ENCODE measurements at places on chromosomes 6 and 20.

- DNase-seq = no peak
Observed at GRCh38 chr6:154343473-154344308, 12.9 kb downstream of the IPCEF1 start.

DNA sequence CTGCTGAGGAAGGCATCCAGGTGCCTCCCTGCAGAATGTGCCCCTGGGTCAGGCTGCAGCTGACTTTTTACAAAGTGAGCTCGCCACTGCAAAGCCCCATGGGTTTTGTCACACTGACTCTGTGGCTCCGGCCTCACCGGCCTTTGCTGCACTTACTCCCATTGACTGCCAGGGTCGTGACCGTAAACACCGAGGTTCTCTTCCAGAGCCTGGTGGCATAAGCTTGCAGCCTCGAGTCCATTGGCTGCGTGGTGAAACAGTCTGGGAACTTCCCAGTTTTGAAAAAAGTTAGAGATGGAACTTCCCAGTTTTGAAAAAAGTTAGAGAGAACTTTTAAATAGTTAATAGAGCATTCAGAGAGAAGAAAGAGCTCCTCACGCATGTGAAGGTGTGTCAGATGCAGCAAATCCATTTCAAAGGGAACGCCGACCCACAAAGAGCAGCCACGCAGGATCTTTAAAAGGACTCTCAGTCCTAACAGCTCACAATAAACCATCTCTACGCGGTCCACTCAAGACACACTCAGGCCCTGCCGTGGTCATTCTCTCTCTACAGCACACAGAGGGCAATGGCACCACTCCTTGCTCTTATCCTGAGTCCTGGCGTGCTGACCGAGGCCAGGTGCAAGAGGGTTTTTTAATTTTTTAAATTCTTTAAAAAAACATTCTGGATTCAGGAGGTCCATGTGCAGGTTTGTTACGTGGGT lies 12.8 kb downstream of the RAMACL start:
- no peak for DNase-seq

DNA sequence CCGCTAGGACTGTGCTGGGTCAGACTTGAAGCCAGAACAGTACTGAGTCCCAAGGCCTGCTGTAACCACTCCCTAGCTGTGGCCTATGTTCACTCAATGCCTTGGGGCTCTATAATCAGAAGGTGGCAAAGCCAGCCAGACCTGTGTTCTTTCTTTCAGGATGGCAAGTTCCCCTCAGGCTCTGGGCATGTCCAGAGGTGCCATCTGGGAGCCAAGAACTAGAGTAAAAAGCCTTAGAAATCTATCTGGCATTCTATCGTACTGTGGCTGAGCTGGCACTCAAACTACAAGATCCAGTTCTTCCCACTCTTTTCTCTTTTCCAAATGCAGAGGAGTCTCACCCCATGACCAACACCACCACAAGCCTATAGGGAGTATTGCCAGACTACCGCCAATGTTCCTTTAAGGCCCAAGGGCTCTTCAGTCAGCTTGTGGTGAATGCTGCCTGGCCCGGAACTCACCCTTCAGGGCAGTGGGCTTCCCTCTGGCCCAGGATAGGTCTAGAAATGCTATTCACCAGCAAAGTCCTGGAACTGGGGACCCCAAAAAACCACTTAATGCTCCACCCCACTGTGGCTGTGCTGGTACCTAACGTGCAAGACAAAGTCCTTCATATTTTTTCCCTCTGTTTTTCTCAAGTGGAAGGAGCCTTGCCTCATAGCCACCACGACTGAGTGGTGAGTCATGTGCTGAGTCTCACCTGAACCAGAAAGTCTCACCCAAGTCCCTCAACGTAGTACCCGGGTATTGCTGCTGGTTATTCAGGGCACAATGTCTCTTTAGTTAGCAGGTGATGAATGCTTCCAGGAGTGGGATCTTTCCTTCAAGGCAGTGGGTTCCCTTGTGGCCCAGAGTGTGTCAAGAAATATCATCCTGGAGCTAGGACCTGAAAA lies 8.6 kb upstream of the SIRPB2 start:
- DNase-seq = no peak

DNA sequence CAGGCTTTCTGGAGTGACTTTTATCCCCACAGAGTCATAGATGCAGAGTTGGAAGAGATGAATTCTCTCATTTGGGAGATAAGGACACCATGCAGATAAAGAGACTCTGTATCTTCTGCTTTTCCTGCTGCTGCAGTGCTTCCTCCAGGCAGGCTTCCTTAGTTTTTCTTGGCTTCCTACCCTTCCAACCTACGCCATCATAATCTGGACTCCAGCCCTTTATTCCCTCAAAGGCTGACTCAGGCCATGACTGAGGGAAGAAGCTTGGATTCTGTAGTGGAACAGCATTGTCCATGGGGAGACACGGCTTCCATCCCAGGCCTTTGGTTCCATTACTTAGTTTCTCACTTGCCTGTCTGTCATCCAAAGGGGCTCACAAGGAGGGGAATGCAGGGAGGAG lies 6.5 kb upstream of the RNF24 start:
- DNase-seq = no peak

DNA sequence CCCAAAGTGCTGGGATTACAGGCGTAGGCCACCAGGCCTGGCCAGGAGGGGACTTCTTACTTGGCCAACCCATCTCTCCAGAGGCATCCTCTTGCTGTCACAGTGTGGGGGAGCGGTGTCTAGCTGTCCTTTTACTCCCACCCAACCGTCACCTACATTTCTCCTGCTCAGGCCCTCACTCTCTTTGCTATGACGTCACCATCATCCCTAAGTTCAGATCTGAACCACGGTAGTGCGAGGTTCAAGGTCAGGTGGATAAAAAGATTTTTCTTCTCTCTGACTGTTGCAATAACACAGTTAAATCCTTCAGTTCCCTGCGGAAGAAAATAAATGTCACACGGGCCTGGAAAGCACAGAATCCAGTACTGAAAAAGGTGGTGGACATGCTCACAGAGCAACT lies 7.3 kb upstream of the RAET1L start:
- DNase-seq = no peak

GRCh38 chr6:157388924-157389323 lies 7.9 kb downstream of the ZDHHC14 start:
- no peak for DNase-seq

- no peak for DNase-seq
Observed at GRCh38 chr20:32006841-32007786, 3.1 kb upstream of the CCM2L start.

- no peak for DNase-seq
Observed at GRCh38 chr6:159038914-159039884, 5.6 kb downstream of the TAGAP start.

DNA sequence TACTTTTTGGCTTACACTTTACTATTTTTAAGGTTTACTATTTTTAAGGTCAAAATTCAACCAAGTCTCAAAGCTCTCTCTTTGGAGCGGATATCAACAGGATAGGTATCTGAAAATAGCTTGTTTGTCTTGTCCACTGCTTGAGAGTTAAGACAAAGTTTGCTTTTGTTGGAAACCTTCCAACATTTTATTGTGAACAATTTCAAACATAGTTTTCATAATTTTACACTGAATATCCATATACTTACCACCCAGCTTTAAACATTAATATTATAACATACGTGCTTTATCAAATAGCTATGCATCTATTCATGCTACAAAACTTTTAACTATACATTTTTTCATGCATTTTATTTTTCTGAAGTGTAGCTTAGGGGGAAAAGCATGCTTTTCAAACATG lies 109.9 kb downstream of the FYN start:
- no peak for DNase-seq

- no peak for DNase-seq
Observed at GRCh38 chr20:50197463-50198179, 7.0 kb downstream of the CEBPB start.

- no peak for DNase-seq
Observed at GRCh38 chr20:745683-746301, 22.5 kb downstream of the SLC52A3 start.

DNA sequence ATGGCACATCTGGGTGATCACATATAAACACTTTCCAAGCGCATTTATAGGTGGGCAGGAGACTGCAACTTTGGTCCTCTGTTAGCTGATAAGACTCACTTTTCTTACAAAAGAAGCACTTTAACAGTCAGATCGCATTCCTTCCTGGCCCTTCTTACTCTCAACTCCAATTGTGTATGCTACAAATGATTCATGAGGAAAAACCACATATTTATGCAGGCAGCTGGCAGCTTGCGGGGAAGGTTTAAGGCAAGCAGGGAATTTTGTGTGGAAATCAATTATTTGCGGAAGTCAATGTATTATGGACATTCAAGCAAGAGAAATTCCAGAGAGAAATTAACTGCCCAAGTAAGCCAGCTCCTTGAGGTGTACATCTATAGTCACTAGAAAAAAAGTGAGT lies 194.0 kb downstream of the PKHD1 start:
- DNase-seq = no peak

GRCh38 chr20:33284284-33284683 lies 1.3 kb downstream of the BPIFB1 start:
- DNase-seq = no peak

GRCh38 chr6:13355043-13355945 lies 27.0 kb upstream of the TBC1D7 start:
- DNase-seq = no peak

GRCh38 chr6:71082033-71082650 lies 125.3 kb upstream of the B3GAT2 start:
- no peak for DNase-seq

DNA sequence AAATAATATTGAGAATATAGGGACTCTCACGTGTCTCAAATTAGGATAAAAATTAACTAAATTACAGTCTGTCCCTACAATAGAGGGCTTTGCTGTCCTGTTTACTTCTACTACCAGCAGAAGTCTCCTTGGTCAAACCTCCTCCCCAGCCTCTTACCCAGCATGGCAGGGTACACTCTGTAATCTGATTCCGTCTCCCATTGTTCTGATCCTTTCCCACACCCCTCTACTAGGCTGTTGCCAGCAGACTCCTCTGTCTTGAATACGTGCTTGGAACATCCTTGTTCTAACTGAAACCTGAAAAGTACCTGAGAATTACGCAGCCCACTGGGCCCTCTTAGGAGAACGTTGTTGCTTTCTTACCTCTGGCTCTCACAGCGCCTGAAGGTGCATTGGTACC lies 112.2 kb upstream of the PREP start:
- DNase-seq = no peak

GRCh38 chr6:67663105-67663895 lies 971.8 kb upstream of the ADGRB3 start:
- no peak for DNase-seq

GRCh38 chr6:152085451-152085921 lies 278.0 kb downstream of the ESR1 start:
- DNase-seq = no peak

DNA sequence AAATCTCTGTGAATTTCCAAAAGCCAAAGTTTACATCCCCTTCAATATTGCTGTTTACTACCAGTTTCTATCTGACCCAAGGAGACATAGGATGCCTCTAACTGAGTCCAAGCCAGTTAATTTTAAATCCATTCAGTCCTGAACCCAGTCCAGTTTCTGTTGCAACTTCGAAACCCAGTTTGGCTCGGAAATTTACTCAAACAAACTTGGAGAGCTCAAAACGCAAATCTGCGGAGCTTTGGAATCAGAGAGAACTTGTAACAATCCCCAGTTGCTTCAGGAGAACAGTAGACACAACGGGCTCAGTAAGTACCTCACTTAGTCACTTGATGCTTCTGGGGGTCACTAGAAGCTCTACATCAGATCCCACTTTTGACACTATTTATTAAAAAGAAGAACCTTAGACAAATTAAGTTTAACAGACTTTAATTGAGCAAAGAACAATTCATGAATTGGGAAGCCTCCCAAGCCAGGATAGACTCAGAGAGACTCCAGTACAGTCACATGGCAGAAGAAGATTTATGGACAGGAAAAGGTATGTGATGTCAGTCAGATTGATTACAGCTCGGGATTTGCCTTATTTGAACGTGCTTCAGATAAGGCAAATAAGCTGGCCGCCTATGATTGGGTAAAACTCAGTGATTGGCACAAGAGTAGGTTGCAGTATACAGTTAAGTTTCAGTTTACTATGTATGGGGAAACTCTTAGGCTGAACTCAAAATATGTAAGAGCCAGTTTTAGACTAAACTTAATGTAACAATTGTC lies 118.0 kb downstream of the RFPL4B start:
- DNase-seq = no peak

DNA sequence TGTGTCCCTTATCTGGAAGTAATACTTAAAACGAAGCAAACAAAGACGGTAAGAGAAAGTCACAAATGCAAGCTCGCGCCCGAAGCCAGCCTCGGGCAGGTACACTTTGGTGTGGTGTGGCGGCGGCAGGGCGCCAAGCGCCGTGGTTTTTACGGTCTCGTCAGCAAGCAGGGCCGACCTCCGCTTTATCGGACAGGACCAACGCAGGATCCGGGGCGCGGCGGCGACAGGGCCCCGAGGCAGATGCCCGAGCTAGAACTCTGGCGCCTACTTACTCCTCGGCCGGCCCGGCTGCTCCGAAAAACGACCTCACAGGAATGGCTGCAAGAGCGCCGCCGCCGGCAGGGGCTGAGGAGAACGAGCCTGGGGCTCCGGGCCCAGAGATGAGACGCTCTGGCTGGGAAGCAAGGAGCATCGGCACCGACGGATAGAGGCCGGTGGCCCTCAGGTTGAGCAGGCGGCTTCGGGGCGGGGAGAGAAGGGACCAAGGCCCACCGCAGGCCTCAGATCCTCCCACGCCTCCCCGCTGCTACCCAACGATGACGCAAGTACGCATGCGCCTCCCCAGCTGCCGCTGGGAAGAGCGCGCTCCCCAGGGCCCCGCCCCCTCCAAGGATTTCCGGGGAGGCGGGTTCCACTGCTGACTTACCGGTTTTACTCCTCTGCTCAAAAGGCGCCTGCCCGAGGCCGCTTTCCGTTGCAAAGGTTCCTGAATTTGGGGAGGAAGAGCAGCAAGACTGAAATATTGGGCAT lies 60.6 kb downstream of the FAM217A start:
- peak; percentile 94 for DNase-seq

DNA sequence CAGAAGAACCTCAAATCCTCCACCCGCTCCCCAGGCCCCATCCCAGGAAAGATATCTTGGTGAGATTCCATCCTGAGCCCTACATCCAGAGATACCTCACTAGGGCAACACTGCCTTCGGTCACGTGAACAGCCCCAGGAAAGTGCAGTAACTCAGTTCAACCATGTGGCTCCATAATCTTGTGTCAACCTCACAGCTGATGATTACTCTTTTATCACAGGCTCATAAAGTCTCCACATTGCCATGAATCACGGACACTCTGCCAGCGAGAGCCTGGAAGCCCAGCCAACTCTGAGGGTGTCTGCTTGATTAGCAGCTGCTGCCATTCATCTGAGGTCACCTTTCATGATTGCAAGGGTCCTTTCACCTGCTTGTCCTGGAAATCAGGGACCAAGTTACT lies 175.8 kb upstream of the LRFN2 start:
- DNase-seq = no peak

Data from right renal cortex interstitium (tissue), 3 donors.